CD4-positive, alpha-beta T cell treated with Interleukin-2 at 100 ng/mL for 4 hours (primary cell): ENCODE measurements at places on chromosomes 5 and 9.

- DNase-seq: no peak
These were observed 52.2 kb upstream of the ABCA1 start for GRCh38 chr9:104980039-104980654.

GRCh38 chr5:10941900-10942299, 180.9 kb upstream of the DAP start:
- no peak for DNase-seq

GRCh38 chr5:35002459-35002858, 45.3 kb downstream of the AGXT2 start:
- no peak for DNase-seq

GRCh38 chr5:98557916-98558315, 215.5 kb upstream of the RGMB start:
- DNase-seq: no peak

DNA sequence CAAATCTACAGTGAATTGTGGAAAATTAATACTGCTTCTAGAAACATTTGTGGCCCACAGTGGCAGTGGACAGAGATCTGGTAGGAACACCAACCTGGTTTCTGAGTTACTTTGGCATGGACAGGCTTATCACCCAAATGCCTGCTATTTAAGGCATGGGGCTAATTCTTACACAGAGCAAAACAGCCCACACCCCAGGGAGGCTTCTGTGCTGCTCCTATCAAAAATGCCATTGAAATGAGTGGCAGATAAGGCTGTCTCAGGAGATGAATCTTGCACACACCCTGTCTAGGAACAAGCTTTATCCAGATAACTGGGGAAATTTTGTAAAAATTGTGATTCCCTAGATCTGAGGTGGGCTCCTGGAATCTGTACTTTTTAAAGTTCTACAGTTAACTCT, 307.1 kb downstream of the TLE1 start:
- no peak for DNase-seq

GRCh38 chr5:133124891-133125290, 73.1 kb downstream of the HSPA4 start:
- no peak for DNase-seq

- DNase-seq: no peak
These were observed 54.5 kb upstream of the IL17B start for GRCh38 chr5:149433524-149434131.

GRCh38 chr9:69946800-69947437, 96.7 kb upstream of the MAMDC2 start:
- no peak for DNase-seq

- no peak for DNase-seq
These were observed 28.6 kb downstream of the FKBP15 start for GRCh38 chr9:113192455-113192854.

DNA sequence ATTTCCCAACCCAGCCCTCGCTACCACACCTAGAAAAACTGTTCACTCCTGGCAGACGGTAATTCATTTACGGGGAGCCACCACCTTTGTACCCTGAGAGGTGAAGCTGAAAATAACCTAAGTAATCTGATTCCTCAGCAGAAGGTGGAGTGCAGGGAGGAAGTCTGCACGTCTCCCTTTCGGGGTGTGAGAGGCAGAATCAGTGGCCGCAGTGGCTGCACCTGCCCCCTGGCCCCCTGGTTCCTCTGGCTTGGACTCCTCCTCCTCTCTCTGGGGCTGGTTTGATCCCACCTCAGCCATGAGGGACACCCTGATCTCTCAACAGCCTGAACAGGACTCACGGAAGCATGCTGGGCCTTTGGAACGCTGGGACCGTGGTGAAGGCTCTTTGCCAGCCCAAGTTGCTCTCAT, 10.5 kb downstream of the TMEM174 start:
- no peak for DNase-seq

DNA sequence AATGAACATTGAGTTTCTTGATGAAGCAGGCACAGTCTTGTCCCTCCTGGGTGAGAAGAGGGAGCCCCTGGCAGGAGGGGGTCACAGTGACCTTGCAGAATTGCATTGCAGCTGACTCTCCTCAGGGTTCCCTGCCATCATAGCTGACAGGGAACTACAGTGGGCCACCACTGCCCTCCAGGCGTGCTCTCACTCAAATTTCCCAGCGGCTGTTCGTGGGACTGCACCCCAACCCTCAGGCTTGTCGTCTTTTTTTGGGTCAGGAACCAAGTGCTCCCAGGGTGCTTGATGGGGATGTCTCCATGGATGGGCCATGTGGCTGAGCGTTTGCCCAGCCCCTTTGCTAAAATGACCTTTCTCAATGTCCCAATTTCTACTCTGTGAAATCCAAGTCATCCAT, 215.8 kb downstream of the MELK start:
- DNase-seq: no peak

DNA sequence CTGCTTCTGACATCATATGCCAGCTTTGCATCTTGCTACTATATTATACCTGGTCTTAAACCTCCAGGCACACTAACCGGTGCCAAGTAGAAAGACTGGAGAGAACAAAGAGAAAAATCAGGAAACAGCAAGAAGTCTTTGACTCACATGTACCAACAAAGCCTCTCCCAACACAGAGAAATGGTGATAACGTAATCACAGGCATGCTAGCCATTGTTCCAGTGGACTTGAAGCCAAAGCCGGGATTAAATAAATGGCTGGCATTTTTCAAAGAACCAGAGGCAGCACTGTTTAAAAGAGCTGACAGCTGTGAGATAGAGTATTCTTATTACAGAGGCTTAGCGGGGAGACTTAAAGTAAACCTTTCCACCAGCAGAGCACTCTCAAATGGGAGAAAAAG, 148.4 kb upstream of the NFIL3 start:
- DNase-seq: no peak

DNA sequence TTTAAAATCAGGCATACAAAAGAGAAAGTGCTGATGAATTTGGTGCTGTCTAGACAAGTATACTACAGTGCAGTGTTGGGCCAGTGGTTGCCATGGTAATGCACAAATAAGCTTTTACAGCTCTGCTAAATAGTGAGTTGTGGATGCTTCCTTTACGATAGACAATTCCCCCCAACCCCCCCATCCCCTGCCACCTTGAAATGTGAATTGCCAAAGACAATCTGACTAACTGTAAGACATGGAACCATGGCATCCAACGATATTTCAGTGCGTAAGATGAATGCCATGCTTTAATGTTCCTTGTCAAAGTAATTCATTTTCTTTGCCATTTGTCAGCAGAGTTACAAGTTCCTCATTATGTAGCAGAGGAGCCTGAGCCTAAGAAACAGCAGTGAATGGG, 91.5 kb upstream of the NREP start:
- DNase-seq: no peak

DNA sequence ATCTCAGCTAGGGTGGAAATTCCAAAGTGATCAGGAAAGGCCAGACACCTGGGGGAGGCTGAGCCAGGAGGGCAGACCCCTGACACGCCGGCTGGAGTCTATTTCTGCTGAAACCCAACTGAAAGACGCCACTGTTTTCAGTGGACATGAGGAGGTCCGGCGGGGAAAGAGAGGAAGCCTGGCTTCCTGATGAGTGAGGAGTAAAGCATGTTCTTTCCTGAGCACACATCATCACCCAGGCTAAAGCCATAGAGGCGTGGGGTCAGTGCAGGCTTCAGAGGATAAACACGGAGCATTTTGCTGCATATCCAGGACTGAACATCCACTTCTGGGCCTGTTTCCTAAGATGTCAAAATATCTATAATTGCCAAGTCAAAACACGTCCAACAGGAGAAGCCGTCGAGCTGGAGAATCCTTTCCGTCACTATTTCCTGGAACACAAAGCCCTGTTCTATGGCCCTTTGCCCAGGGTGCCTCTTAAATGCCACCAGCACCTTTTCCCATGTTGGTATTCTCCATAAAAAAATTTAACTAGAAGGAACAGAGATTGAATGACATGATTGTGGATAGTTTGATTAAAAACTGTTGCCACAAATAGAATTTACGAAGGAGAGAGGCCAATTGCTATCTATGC, 597.9 kb upstream of the ADAMTS16 start:
- no peak for DNase-seq

- no peak for DNase-seq
These were observed 62.8 kb upstream of the PPP1R26 start for GRCh38 chr9:135416664-135417290.

GRCh38 chr5:20486826-20487225, 498.8 kb upstream of the CDH18 start:
- DNase-seq: no peak

DNA sequence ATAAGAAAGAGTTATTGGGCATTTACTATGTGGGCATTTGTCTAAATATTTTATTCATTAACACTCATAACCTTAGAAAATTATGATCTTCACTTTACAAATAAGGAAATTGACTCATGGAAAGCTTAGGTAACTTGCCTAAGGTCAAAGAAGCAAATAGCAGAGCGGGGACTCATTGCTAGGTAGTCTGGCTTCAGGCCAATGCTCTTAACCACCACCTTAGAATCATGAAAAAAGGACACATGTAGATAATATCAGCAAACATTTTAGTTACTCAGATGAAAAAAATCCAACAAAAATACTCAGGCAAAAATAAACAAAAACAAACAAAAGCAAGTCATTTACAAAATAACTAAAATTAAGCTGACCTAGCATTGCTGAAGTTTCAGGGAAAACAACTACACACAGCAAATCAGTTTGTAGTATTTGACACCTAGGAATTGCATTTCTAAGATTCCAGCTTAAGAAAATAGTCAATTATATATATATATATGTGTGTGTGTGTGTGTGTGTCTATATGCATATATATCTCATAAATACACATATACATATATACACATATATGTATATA, 166.0 kb downstream of the HMHB1 start:
- no peak for DNase-seq

DNA sequence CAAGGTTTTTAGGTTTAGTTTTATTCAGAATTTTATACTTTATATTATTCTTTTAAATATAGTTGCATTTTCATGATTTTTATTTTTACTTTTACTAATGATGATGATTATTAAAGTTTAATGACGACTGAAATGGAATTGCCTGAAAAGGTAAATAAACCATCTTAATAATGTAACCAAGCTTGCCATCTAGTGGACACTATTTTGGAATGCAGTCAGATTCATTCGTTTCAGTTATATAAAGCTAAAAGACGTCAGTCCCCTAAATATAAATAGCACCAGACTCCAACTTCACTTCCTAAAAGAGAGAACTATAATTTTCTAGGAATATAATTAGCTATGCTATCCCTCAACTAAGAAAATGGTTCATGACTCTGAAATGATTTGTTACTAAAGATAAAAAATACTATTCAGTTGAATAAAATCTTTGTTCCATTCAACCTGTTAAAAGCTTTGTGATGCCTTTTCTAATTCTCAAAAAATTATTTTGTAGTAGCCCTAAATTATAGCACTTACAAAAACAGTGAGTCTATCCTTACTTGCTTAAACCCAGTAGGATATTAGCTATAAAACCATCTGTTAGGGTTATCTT, 19.9 kb downstream of the ABITRAM start:
- DNase-seq: peak; percentile 51

DNA sequence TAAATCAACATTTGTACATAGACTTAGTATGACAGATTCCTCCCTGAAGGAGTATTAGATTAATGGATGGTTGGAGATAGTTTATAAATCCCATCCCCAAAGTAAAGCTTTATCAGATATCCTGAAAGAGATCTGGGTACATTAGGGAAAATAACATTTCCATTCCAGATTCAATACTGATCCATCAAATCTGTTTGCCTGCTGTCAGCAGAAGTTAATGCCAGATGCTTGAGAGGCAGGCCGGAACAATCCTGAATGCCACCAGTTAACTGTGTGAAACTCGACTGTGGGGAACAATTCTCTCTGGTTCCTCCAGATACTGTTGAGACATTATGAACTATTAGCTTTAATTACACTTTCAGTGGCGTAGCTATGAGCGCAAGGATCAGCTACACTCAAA, 1166.8 kb downstream of the MAT2B start:
- no peak for DNase-seq

- no peak for DNase-seq
These were observed 57.3 kb upstream of the C6 start for GRCh38 chr5:41270423-41271251.

DNA sequence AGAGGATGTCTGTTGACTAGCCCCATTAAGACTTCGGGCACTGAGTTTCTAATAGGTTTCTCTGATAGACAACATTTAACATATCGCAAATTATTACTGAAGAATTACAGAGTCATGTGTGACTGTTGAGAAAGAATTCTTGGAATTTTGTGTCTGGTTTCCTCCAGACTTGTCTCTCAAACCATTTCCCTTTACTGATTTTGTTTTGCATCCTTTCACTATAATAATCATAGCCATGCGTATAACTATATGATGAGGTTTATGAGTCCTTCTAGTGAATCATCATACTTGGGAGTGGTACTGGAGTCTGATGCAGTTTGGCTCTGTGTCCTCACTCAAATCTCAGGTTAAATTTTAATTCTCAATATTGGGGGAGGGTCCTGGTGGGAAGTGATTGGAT, 27.0 kb downstream of the ZNF169 start:
- DNase-seq: no peak

GRCh38 chr5:72618708-72619107, 111.5 kb upstream of the ZNF366 start:
- no peak for DNase-seq

DNA sequence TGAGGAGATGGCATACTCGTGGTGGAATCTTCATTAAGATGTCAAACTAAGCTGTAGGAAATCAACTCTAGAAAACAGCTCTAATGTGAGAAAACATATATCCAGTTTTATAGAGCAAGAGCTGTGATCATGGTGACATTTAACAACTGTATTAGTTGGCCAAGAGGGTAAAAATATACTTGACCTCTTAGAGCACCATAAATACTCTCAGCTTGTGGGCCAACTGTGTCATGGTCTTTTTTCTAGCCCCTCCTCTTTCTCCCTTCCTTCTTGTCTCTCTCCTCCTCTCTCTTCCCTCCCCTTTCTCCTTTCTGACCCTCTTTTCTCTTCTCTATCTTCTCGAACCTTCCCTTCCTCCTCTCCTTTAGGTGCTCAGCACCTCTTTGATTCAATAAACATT, 54.7 kb downstream of the TMC1 start:
- DNase-seq: no peak

GRCh38 chr9:94610181-94610606, 16.6 kb upstream of the FBP2 start:
- no peak for DNase-seq

GRCh38 chr5:68843624-68844364, 250.0 kb upstream of the SLC30A5 start:
- DNase-seq: no peak

GRCh38 chr5:154095904-154096303, 57.1 kb downstream of the MFAP3 start:
- DNase-seq: no peak

- no peak for DNase-seq
These were observed 6.3 kb downstream of the CLPTM1L start for GRCh38 chr5:1338506-1339070.

GRCh38 chr9:34070606-34071324, 22.1 kb upstream of the UBAP2 start:
- no peak for DNase-seq

GRCh38 chr5:75611311-75612225, at the start of gene ANKDD1B:
Gene ANKDD1B (plus strand): TSS chr5:75611453. CDS start chr5:75611635, 182 bp downstream.
- no peak for DNase-seq

GRCh38 chr9:15086778-15087324, 176.6 kb upstream of the FREM1 start:
- DNase-seq: no peak
